ENCODE measurements at places on chromosomes 4 and X. TPM values are rescaled to one million over a fixed set of nuclear protein-coding genes. Genes with fewer than 3 reads are reported as not detected.
A peak's percentile ranks its signal among the peaks of the same experiment; 100 is the strongest.

DNA sequence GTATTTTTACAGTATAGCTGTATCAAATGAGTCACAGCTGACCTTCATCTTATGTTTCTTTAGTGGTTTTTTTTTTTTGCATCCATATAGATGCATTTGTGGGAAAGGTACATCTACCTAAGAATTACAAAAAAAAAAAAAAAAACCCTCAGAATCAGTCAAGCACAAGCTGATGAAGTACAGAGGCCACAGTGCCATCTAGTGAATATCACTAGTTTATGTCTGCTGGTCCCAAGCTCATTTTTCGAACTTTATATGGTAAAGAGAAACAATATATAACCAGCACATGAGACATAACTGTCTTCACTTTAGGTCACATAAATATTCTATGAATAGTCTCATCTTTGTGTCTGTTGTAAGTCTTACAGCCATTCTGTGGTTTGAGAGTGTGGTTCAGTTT lies 220.1 kb downstream of the DLG3 start:
- DNase-seq: no peak
- peaks cover 2% of the 10 kb centered on the region for H3K27me3 ChIP-seq
- H3K36me3 ChIP-seq: no peaks in the 10 kb centered on the region
- no peak overlapping the region for H3K27ac ChIP-seq

GRCh38 chrX:9131066-9131465 lies 97.1 kb upstream of the FAM9B start:
- no peak overlapping the region for H3K27ac ChIP-seq
- no peak overlapping the region for H3K4me3 ChIP-seq
- H3K4me1 ChIP-seq: peaks cover 13% of the 10 kb centered on the region
- no peak for DNase-seq
- peaks cover 6% of the 10 kb centered on the region for H3K36me3 ChIP-seq
- no peaks in the 10 kb centered on the region for H3K27me3 ChIP-seq

- H3K36me3 ChIP-seq: peaks cover 5% of the 10 kb centered on the region
- no peak for DNase-seq
- peaks cover 3% of the 10 kb centered on the region for H3K27me3 ChIP-seq
- no peak overlapping the region for H3K4me3 ChIP-seq
These were observed 10.2 kb upstream of the TAPT1 start for GRCh38 chr4:16236402-16237023.

- H3K36me3 ChIP-seq: peaks cover 14% of the 10 kb centered on the region
- DNase-seq: no peak
- H3K27me3 ChIP-seq: no peaks in the 10 kb centered on the region
These were observed 14.6 kb downstream of the PDLIM5 start for GRCh38 chr4:94466371-94466770.

GRCh38 chrX:19514791-19515614 lies at the start of gene MAP3K15:
TSS of gene MAP3K15 (minus strand) at chrX:19515508. CDS start at chrX:19515261, 247 bp downstream.
- DNase-seq: peak; percentile 29
- no peak within 1 kb of the TSS for H3K27ac ChIP-seq
- peaks cover 62% of the 10 kb centered on the region for H3K27me3 ChIP-seq
- H3K4me1 ChIP-seq: peaks cover 5% of the 10 kb centered on the region
- H3K4me3 ChIP-seq: peak within 1 kb of the TSS; percentile 15

The PGAM4 gene
- total RNA-seq: not detected

Data from neural crest cell (in vitro differentiated cells).